Substantia nigra (tissue), 51 donors: ENCODE measurements at places on chromosomes 5 and 9.

DNA sequence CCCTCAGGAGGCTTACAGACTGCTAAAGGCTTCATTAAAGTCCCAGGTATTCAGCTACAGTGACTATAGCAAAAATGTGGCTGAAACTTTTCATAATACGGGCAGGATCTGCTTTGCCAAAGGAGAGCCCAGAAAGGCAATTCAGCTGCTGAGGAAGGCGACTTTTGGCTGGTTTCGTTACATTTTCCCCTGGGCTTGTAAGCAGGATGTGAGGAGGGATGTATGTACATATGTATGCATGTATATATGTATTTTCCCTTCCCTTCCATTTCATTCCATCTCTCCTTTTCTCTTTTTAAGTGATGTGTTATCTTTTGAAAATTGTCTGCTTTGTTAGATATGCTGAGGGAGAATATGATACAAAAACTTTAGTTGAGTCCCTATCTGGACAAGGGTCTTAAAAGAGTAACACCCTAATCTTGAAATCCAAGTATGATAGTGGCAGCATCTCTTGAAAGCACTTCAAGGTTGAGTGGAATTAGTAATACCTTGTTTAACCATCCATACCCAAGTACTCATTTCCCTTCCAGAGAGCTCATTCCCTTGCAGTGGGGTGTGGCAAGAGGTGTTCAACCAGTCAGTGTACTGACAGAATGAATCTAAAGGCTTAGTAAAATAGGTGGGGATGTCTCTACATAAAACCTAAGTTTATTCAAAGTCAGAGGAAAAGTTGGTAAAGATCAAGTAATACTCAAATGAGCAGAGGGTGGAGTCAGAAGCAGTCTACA, 28.7 kb downstream of the RAD1 start:
- no peak for DNase-seq

GRCh38 chr9:107782789-107783188, 293.2 kb upstream of the KLF4 start:
- DNase-seq: no peak

- no peak for DNase-seq
Measured at GRCh38 chr5:38468202-38468673, 88.2 kb downstream of the LIFR start.

GRCh38 chr5:77222722-77223121, 12.2 kb downstream of the PDE8B start:
- no peak for DNase-seq

DNA sequence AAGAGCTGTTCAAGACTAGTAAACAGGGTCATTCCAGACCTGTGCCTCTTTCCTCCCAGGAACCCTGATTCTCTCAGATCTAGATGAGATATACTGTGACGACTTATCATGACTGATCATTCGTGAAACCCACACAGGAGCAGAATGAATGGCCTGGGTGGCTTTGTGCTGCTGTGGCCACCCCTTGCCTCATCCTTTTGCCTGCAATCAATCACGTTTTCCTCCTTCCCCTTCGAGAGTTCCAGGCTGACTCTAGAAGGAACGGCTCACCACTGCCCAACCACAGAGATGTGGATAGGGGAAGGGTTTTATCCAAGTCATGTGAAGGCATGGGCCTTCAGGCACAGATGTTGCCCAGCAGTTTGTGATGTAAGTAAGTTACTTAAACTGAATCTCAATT, 5.8 kb downstream of the ANXA6 start:
- DNase-seq: no peak

GRCh38 chr9:123437201-123437600, 81.2 kb downstream of the CRB2 start:
- no peak for DNase-seq

- no peak for DNase-seq
Measured at GRCh38 chr5:84603568-84604185, 219.0 kb upstream of the EDIL3 start.

DNA sequence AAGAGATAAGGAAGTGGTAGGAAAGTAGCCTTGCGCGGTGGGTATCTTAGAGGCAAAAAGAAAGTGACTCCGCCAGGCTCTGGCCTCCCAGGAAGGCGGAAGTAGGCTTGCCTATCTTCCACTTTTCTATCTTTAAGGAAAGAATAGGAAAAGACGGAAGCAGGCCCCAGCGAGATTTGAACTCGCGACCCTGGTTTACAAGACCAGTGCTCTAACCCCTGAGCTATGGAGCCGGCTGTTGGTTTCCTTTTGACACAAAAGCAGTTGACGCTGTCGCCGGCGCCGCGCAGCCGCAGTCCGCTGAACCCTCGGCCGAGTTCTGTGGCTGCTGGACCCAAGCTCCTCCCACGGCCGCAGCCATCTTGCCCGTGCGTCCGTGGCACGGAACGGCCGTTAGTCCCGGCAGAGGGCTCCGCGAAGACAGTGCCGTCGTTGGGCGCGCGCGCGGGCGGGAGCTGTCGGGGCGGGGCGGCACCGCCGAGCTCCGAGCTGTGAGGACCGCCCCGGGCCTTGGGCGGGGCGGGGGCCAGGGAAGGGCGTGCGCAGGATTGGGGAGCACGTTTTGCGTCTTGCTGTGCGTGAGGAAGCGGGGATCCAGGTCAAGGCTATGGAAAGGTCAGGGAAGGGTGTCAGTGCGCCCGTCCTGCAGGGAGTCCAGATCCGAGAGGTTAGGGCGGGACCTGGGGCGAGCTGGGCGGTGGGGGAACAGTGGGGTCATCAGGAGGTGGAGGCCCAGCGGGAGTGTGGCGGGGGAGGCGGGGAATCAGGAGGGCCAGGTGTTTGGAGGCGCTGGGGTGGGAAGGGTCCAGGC, 13.3 kb downstream of the TRIM7 start:
- DNase-seq: no peak

DNA sequence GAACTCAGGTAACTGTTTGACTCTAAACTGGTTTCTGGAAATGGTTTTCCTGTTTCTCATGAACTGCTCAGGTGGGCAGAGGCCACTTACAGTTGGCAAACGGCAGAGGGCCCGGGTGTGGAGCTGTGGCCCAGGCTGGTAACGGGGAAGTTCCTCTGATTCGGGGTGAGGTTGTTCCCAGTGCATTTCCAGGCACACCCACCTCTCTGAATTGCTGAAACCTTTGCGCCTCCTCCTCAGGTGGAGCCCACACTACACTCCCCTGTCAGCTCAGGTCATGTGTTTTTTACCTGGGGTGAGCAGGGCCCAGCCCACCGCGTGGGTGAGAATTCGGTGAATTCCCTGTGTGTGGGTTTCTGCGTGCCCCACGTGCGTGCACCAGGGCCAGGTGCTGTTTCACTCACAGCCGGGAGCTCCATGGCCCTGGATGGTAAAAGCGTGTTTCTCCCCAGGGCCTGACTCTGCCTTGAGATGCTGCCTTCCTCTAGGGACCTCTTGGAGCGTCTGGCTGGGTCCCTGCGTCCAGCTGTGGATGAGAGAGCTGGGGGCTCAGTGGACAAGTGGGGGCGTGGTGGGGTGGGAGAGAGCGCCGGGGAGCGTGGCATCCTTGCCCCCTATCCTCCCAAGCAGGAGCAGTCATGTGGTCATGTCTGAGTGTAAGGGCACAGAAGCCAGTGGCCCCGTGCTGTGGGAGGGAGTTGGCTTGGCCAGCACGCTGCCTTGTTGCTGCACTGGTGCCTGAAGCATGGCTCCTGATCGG, 33.5 kb upstream of the LPCAT1 start:
- no peak for DNase-seq

- DNase-seq: peak; percentile 80
Measured at GRCh38 chr5:134177369-134178095, 782 bp upstream of the SKP1 start.

DNA sequence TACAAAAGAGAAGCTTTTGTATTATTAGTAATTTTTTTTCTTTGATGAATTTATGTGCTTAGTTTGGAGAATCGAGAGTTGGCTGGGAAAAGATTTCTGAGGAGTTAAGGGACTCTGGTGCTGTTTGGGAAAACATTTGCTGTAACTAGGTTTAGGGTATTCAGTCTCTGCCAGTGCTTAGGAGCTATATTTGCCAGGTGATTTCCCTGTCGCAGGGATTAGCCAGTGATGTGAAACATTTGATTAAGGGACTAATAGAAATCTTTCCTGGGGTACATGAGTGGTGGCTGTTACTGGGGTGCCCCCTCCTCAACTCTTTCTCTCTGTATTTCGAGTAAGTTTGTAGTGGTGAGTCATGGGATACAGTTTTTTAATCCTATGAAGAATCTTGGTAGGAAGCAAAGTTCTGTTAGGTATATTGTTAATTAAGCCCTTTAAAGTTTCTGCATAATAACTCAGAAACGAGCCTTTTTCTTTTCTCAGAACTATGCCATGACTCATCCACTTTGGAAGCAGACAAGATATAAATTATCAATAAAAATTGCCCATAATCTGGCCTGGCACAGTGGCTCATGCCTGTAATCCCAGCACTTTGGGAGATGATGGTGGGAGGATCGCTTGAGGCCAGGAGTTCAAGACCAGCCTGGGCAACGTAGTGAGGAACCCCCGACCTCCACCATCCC, 18.6 kb downstream of the RGMB start:
- no peak for DNase-seq

- no peak for DNase-seq
Measured at GRCh38 chr5:135526924-135527323, 8.8 kb downstream of the NEUROG1 start.
